ENCODE measurements at places on chromosomes 2 and 18.

DNA sequence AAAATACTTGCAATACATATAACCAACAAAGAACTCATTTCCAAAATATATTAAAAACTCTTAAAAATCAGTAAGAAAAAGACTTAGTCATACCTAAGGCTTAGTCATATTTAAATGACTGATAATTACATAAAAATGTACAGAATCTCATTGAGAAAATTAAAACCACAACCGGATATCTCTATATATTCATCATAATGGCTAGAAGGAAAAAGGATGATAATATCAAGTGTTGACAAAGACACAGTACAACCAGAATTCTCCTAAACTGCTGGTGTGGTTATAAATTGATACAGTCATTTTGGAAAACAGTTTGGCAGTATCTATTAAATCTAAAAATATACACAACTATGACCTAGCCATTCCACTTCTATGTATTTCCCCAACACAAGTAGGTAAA, 27.1 kb upstream of the IHH start:
- DNase-seq: no peak

DNA sequence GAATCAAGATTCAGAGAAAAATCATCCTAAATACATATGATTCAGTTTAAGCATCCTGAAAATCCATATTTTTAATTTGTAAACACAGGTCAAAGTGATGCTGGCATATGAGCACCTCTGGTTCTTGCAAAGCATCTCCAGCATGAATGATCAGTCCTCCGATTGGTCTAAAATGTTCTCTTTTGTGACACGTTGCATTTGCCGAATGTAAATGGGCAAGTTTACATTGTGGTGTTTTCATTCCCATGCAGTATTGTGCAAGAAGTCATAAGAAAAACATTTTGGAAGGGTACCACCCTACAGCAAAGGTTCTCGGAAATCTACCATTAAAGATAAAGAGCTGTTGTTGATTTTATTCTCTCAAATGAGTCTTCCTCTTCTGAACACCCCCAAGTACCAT, 108.0 kb upstream of the UNC80 start:
- no peak for DNase-seq

GRCh38 chr2:86753606-86754005, 33.5 kb downstream of the RMND5A start:
- DNase-seq: no peak

- DNase-seq: no peak
These were observed 36.4 kb downstream of the ALPK2 start for GRCh38 chr18:58592223-58593214.

DNA sequence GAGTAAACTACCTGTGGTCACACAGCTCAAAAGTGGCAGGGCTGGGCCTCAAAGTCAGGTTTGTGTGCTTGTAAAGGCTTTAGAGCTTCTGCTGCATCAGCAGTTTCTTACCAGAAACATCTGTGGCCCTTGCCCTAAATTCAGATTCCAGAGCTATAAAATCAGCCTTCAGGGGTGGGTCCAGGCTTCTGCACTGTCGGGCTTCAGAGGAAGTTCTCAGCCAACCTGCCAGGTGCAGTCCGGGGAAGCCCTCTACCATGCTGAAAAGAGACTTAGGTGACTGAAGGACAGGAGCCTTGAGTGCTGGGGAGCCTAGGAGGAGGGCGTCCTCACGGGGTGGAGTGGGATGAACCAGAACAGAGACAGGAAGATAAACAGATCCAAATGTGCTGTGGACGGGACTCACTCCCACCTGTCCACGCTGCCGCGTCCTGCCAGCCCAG, 69.9 kb upstream of the HS6ST1 start:
- DNase-seq: no peak

- DNase-seq: no peak
These were observed 436.6 kb upstream of the NRP2 start for GRCh38 chr2:205245652-205246051.

DNA sequence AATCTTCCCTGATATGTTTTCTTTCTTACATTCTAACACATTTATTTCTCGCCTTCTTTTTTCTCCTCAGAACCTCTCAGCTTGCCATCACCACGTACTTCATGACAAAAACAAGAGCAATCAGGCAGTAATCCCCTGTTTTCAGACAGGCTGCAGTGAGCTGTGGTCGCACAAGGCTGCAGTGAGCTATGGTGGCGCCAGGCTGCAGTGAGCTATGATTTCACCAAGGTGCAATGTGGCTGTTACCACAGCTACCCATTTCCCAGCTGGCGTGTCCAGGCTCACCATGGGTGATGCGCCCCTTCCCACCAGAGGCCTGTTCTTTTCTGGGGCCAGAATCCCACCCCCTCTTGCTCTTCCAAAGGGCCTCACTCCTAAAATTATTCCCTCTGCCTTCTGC, 25.8 kb downstream of the TCF23 start:
- DNase-seq: no peak

- DNase-seq: no peak
These were observed 451.4 kb downstream of the PID1 start for GRCh38 chr2:228819701-228820100.

GRCh38 chr2:224577541-224577940, 7.6 kb downstream of the CUL3 start:
- DNase-seq: no peak

GRCh38 chr18:62957885-62958472, 242.6 kb downstream of the PHLPP1 start:
- DNase-seq: peak; percentile 4

DNA sequence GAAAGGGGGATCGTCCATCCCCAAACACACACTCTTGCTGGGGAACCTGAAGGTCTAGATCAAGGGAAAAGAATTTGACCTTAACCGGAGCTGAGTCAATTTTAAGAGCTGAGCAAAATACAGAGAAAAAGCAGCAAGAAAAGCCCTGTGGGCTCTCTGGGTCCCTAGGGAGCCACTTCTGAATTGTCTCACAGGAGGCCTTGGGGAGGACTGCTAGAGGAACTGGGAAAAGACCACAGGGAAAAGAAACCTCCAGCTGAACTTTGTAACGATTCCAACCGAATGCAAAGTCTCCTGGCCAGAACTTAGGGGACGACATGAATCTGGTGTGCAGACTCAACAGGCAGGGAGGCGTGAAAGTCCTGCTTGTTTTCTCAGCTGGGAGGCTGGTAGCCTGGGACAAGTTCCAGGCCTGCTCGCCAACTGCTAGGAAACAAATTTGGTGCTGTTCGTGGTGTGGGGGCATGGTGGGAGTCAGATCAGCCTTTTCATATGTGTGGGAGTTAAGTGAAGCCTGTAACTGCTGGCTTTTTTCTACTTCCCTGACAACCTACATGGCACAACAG, 644.6 kb upstream of the CNTNAP5 start:
- no peak for DNase-seq

GRCh38 chr2:166081131-166081632, 46.6 kb downstream of the SCN1A start:
- no peak for DNase-seq

DNA sequence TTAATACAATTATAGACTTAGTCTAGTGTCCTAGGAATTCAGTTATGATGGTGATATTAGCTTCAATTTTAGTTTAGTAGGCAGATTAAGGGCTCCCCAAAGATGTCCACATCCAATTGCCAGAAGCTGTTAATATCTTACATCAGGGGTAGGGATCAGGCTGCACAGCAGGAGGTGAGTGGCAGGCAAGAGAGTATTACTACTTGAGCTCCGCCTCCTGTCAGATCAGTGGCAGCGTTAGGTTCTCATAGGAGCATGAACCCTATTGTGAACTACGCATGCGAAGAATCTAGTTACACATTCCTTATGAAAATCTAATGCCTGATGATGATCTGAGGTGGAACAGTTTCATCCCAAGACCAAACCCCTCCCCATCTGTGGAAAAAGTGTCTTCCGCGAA, 54.9 kb downstream of the NYAP2 start:
- no peak for DNase-seq

GRCh38 chr18:50649821-50650220, 89.9 kb downstream of the MAPK4 start:
- no peak for DNase-seq

DNA sequence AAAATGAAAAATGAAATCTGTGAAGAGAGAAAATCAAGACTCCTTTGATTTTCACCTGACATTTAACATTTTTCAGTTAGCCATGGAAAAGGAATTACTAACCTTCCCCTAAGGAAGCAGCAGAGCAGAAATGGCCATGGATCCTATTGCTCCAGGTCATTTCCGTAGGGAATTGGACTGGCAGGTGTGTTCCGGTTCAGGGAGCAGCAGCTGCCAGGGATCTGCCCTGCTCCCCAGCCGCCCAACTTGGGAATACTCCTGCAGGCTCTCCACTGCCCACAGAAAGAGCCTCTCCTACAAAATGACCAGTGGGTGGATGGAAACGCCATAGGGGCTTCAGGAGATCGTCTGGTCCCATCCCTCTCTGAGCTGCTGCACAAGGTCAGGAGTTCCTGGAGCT, 86.0 kb upstream of the MAPK4 start:
- no peak for DNase-seq

GRCh38 chr2:230864605-230865306, at the start of gene ITM2C:
Gene ITM2C (plus strand): TSS chr2:230864942. CDS start chr2:230865026, 84 bp downstream.
- peak; percentile 38 for DNase-seq

DNA sequence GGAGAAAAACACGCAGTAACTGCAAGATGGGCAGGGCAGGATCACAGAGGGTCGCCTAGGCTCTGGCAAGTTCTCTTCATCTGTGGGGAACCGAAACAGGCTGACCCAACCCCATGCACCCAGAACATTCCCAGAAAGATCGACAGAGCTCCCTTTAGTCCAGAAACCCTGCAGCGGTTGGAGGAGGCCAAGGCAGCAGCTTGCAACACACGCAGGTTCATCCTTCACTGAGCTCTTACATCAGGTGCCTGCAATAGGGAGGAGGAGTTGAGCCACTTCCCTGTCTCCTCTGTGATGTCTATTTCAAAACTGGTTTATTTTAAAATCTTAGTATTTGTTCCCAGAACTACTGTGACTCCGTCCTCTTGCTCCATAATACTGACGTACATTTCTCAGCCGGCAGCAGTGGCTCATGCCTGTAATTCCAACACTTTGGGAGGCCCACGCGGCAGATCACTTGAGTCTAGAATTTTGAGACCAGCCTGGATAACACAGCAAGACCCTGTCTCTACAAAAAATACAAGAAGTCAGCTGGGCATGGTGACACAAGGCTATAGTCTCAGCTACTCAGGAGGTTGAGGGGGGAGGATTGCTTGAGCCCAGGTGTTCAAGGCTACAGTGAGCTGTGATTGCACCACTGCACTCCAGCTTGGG, 11.5 kb upstream of the SLC11A1 start:
- DNase-seq: no peak

GRCh38 chr2:9205963-9206948, at the start of gene ASAP2:
Gene ASAP2 (plus strand): TSS chr2:9206812. CDS start chr2:9207105, 293 bp downstream.
- no peak for DNase-seq

DNA sequence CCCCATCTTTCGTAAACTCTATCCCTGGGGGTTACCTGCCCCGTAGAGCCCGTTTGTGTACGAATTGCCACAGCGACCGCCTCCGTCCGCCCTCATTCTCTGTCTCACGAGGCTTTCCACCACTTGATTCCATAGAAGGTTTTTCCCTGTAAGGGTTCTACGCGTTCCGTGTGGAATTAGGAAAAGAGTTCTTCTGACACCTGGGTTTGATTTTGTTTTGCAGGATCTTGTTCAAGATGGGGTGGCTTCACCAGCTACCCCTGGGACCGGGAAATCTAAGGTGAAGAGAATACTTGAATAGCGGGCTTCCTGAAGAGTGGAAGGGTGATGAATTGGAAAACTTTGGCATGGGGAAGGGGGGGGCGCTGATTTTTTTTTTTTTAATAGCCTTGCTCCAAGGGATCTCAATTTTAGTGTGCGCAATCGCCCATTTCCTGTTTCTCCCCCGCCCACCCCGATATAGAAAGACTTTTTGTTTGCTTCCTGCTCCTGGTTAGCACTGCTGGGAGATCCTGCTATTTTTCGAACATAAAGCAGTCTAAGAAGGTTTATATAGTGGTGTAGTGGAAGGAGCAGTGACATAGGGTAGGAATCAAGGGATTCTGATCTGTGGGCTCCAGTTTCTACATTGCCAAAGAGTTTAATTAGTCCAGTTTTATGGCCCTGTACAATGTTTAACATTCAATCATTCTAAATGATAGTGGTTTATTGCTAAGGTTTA, 564 bp downstream of the GCC2 start:
- DNase-seq: no peak

GRCh38 chr2:6644261-6644660, 221.4 kb downstream of the CMPK2 start:
- no peak for DNase-seq

DNA sequence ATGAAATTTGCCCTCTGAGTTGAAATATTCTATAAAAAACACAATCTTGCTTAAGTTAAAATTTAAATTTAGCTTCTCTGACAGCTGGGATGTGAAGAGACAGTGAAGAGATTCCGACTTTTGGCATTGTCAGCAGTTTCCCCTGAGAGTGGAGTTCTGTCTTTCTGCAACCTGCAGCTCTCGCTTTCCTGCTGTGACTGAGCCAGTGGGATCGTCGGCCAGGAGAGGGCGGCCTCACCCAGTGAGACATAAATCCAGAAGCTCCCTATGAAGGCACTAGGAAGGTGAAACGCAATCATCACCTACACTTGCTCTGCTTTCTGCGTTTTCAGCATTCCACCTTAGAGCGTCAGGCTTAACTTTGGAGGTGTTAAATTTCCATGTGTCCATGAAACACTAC, 75.4 kb upstream of the HNMT start:
- DNase-seq: no peak

DNA sequence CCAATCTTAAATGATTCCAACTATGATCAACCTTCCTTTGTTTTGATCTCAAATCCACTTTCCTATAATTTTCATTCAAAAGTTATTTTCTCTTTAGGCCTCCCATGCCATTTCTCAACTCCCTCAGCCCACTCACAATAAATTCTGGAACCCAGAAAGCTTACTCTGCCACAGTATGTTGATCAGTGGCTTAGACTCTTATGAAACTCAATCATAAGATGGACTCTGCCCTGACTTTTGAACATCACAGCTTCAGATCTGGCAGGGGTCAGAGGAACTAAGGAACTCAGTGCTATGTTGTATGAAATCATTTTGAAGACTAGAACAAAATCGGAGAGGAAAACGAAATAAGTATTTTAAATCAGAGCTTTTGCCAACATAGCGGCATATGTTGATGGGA, 59.8 kb upstream of the LGALSL start:
- no peak for DNase-seq
